ENCODE measurements at places on chromosomes 11 and 22.

- no peak for DNase-seq
Observed at GRCh38 chr22:44133161-44133560, 47.6 kb upstream of the PARVG start.

GRCh38 chr11:61108847-61109585, 6.7 kb downstream of the CD5 start:
- no peak for DNase-seq

- no peak for DNase-seq
Observed at GRCh38 chr11:1287928-1288327, 21.5 kb downstream of the TOLLIP start.

GRCh38 chr11:110471371-110471770, 41.6 kb downstream of the FDX1 start:
- no peak for DNase-seq

GRCh38 chr11:8810540-8811301, 100.3 kb upstream of the AKIP1 start:
- no peak for DNase-seq

GRCh38 chr11:88250566-88251242, 75.5 kb upstream of the RAB38 start:
- no peak for DNase-seq

GRCh38 chr11:45678976-45679375, 13.6 kb upstream of the CHST1 start:
- no peak for DNase-seq

GRCh38 chr11:108863528-108863927, 198.7 kb downstream of the DDX10 start:
- DNase-seq: no peak

DNA sequence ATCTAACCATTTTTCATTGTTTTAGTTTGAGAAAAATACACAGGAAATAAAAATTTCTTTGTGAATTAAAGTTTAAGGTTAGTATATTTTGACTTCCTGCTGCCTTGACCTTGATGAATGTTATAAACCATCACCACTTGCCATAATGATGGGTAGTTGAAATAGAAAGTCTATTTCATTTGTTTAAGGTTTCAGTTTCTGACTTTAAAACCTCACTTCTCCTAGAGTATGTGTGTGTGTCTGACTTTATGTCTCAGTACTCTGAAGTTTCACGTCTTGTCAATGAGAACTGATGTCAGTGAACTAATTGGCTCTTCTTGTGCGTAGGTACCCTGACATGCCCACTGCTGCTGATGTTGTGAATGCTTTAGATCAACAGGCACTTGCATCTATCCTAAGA, 188.2 kb downstream of the METTL15 start:
- DNase-seq: no peak

DNA sequence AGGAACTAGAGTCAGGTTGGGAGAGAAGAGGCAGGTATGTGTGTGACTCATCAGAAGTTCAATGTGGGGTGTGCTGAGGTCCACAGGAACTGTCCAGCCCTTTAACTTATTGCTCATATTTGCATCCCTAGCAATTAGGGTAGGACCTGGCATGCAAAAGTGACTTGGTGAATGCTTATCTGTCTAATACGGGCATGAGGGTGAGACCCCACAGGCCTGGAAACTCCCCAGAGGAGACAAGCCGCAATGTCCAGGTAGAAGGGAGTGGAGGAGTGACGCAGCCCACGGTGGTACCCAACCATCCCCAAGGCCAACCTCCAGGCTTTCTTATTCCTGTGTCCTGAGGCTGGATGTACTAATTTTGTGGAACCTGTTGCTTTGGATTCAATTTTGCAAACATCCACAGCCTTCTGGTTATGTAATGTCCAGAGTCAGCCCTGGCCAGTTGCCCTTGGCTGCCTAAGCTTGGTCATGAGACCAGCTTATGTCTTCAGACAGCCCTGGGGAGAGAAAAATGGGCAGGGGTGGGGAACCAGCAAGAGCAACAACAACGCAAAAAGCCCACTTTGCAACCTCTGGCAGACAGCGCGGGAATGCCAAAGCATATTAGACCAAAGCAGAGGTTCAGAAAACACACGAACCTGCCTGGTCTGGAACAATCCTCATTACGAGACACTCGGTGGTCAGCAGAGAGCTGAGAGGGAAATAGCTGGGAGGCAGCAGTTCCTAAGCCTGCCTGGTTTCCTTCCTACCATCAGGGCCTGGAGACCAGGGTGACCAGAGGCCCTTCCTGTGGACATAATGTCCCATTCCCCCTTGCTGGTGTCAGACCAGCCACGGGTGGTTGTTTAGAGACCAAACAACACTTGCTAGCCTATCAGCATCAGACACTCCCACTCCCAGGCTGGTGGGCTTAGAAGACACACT, 49.3 kb downstream of the TIMP3 start:
- no peak for DNase-seq

- DNase-seq: no peak
Observed at GRCh38 chr11:33869481-33870422, 22.1 kb downstream of the LMO2 start.

DNA sequence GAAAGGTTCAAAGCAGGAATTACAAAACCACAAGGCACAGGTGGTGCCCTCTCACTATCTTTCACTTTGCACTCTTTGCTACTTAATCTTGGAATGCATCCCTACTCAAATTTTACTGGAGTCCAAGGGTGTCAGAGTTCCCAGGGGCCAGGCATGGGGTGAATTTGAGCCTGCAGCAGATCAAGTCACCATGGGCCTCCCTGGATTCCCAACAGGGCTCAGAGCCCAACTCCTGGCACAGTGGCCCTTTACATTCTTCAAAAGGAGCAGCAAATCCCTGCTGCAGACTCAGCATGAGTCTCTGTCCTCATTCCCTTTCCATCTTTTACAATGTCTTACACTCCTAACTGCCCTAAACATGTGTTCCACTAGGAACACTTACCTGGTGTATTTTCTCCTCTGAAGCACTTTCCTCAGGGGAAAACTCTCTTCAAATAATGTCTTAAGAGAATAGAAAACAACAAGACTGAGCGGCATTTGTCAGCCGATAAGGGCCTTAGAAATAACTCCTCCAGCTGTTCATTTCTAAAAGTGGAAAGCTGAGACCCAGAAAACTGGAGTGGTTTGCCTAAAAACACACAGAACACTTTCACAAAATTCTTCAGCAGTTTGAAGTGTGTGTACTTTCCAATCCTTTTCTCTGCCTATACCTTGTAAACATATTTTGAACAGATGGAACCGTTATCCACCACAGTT, 596.0 kb downstream of the INSC start:
- no peak for DNase-seq

DNA sequence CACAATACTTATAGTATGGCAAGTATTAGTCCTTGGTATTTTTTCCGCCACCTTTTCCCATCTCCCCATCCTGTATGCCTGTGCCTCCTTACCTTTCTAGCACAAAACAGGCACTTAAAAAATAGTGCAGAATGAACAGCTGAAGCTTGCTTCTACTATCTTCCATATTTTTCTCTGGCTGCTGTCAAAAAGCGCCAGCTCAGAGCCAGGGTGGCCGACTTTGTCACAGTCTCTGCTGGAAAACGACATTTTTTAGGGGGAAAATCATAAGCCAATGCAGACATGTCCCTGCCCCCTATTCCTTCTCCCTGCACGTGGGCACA, 26.5 kb upstream of the ROBO3 start:
- no peak for DNase-seq

GRCh38 chr11:32439501-32440210, 4.3 kb upstream of the WT1 start:
- DNase-seq: no peak

DNA sequence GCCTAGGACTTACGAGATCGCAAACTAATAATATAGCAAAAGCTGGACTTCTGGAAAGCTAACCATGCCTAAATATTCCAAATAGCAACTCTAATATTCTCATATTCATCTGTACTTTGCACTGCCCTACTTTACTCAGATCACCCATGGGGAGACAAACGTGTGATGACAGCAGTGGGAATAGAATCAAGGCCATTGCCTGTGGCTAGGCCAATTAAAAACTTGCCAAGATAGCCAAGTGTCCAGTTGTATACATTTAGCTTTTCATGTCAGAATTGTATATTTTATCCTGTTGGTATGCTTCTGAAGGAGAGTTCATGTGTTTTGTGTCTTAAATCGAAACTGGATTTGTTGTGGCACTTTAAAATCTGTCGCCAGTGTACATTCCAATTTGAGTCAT, 1.2 kb upstream of the CEP126 start:
- no peak for DNase-seq

- no peak for DNase-seq
Observed at GRCh38 chr11:47948137-47948536, 32.2 kb upstream of the PTPRJ start.

DNA sequence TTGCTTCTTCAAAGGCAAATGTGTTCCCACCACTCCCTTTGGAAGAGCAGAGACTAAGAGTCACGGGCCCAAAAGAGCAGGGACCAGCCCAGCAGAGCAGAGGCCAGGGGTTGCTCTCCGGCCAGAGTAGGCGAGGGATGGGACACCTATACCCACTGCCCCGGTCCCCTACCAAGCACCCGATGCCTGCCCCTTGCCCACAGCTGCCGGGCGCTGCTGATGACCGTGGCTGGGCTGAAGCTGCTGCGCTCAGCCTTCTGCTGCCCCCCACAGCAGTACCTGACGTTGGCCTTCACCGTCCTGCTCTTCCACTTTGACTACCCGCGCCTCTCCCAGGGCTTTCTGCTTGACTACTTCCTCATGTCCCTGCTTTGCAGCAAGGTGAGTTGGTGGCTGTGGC, 10.7 kb upstream of the SIPA1 start:
- no peak for DNase-seq

DNA sequence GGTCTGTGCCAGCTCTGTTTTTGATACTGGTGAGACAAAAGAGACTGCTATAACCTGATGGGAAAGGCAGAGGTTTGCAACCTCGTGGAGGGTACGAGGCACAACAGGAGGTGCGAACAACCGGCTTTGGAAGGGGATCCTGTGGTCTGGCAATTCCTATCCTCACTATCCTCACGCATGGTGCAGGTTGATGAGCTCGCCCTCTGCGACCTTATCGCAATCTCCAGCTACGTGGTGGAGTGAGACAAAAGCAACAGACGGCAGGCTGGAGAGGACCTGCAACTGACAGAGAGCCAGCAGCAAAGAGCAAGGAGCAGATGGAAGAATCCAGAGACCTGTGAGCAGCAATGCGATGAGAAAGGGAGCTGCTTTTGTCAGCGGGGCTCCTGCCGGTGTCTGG, 47.3 kb upstream of the TSKU start:
- no peak for DNase-seq
